ENCODE measurements at places on chromosomes 12 and 14.

DNA sequence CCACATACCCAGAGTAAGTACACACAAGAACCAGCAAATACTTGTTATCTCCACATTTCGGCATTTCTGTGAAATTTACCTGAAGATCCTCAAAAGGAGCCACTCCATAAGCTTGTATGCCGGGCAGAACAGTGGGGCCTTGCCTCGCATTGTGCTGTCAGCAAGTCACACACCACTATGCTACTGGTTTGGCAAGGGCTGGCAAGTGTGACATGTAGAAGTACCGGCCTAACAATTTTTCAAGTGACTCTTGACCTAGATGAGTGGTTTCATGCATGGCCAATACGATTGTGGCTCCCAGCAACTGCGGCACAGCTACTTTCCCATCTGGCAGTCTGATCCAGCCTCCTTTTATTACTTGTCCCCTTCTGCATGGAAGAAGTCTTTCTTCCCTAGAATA lies 69.8 kb downstream of the GAS2L3 start:
- DNase-seq = no peak

- no peak for DNase-seq
These were observed 23.8 kb downstream of the CFAP251 start for GRCh38 chr12:121942145-121942718.

- no peak for DNase-seq
These were observed 9.4 kb downstream of the CDCA4 start for GRCh38 chr14:105011312-105011990.

- DNase-seq = no peak
These were observed 1.7 kb downstream of the LMBR1L start for GRCh38 chr12:49108958-49109404.

- DNase-seq = no peak
These were observed 319.2 kb downstream of the PDZRN4 start for GRCh38 chr12:41507286-41507685.

DNA sequence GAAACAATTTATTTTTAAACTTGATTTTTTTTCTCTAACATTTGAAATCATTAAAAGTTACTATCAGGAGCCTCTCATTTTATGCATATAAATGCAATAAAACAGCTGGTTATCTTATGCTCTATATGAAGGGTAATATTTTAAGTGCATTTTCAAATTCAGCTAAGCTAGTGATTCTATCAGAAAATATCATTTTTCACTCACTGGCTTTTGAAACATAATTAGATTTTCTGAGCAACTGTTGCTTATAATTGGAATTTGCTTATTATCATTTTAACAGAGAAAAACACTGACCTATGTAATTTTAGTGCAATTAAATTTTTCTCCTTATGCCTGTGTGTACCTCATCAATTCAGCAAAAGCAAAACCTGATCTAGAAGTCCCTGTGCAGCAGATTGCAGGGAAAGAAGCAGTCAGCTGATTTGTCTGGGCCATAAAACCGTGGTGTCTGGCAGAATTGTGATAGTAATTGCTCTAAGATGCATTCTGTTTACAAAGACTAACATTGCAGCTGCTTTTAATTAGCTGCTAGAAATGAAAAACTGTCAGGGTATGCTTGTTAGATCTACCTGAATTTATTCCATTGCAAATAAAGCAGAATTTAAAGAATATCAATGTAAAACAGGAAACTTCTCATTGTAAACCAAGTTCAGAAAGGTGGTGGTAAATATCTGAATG lies 75.0 kb downstream of the BICD1 start:
- no peak for DNase-seq

DNA sequence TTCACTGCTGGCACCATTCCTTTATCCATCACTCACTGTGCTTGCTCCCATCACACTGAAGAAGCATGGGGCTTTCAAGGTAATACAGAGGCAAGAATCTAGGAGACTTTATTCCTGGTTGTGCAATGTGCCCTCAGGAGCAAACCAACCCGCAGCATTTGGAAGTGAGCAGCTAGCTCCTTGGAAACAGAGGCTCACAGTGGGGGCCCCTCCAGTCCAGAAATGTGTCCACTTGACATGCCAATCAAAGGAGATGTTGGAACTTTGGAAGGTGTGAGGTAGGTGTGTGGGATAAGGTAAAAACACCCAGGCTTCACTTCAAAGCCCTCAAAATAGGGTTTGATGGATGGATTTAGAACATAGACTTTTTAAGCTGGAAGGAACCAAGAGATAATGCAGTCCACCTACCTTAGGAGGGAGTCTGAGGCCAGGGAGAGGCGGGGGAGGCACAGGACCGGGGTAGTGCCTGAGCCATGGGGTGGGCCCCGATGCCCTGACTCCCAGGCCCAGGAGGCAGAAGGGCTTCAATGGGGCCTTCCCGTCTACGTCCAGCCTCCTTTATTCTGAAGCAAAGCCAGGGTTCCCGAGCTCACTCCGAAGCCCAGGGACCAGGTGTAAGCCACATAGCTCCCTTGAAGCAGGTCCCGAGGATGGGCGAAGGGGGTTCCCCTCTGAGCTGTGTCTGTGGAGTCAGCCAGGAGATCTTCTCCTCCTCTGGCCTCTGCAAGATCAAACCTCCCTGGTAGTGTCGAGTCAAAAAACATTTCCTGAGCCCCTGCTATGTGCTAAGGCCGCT lies 17.6 kb upstream of the BCL11B start:
- DNase-seq = no peak

DNA sequence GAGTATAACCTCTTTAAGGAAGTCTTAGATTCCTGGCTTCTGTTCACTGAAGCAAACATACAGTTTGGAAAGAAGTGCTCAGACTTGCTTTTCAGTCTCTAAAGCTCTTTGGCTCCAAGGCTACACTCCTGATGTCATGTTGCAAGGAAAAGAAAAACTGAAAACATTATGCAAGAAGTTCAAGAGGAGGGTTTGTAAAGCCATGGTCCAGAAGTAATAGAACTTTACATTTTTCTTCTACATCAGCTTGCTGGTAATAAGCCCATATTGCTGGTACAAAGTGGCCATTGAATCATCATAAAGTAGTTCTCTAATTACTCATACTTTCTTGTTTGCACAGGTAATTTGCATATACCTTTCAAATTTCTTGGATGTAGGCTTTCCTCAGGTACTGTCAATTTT lies 83.6 kb downstream of the BBS10 start:
- DNase-seq = no peak

GRCh38 chr12:118150625-118151024 lies 14.7 kb downstream of the PEBP1 start:
- DNase-seq = no peak

- DNase-seq = no peak
These were observed 3.7 kb downstream of the FBRSL1 start for GRCh38 chr12:132493482-132494178.

Data from stimulated activated CD8-positive, alpha-beta memory T cell treated with anti-CD3 and anti-CD28 coated beads, Interleukin-12 subunit alpha, Interleukin-12 subunit beta, amount 100 ng/mL, for 1 hour (primary cell).